ENCODE measurements at places on chromosomes 7 and 10.

GRCh38 chr7:3961857-3962503 is 660.9 kb downstream of the SDK1 start:
- no peak for DNase-seq

DNA sequence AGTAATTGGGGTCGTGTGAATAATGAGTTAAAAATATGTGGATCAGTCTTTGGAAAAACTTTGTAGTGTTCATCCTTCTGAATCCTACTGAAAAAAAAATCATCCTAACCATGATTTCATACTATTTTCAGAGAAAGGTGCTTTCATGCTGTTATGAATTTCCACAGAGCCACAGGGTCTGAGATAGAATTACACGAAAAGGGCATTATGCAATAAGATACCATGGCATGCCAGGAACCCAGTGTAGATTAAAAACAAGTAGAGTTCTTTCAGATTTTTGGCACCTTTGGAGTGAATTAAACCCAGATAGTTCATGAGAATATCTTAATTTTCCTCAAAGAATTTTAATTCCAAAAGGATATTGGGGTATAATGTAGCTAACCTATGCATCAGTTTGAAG is 47.5 kb upstream of the AGMO start:
- DNase-seq, result no peak

- DNase-seq, result peak; percentile 66
Observed at GRCh38 chr10:78516236-78516635, 482.6 kb downstream of the RPS24 start.

GRCh38 chr7:15845868-15846267 is 159.4 kb upstream of the MEOX2 start:
- no peak for DNase-seq

DNA sequence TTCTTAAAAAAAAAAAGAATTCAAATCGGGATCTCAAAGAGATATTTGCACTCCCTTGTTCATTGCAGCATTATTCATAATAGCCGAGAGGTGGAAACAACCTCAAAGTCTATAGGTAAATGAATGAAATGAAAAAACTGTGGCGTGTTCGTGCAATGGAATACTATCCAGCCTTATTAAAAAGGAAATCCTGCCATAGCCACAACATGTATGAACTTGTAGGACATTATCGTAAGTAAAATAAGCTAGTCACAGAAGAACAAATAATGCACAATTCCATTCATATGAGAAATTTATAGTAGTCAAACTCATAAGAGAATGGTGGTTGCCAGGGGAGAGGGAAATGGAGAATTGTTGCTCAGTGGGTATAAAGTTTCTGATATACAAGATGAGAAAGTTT is 37.9 kb downstream of the GRK5 start:
- DNase-seq, result no peak

DNA sequence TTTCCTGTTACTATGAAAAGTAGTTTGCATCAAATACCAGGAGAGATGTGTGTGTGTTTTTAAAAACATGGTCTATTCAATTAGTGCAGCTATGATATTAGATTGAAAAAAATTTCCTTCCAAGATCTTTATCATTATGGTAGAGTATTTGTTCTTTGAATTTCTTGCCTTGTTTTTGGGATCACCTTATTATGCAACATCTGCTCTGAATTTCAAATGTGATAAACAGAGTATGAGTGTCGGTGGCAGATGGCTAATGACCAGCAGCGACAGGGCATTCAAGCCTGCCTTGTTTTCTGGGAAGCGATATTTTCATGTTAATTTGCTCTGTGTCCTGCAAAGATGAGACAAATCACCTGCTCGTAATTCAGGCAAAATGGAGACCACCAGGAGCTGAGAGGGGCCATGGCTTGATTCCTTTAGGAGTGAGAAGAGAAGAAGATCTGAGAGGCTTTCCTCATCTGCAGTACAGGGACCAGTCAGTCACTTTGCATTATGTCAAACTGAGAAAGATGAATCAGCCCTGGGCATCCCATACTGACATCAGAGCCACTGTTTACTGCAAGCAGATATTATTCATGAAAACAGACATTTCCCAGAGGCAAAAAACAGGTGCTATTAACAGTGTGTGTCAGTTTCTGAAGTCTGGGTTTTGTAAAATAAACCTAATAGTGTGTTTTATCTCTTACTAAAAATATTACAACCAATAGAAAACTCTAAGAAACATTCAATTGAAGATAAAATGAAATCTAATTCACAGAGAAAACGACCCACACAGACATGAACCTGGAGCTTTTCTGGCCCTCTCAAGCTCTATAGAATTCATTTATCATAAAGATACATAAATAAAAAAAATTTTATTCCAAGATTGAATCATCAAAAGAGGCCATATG is 67.6 kb downstream of the CDK6 start:
- no peak for DNase-seq

- no peak for DNase-seq
Observed at GRCh38 chr10:17023386-17024298, 106.0 kb downstream of the CUBN start.

DNA sequence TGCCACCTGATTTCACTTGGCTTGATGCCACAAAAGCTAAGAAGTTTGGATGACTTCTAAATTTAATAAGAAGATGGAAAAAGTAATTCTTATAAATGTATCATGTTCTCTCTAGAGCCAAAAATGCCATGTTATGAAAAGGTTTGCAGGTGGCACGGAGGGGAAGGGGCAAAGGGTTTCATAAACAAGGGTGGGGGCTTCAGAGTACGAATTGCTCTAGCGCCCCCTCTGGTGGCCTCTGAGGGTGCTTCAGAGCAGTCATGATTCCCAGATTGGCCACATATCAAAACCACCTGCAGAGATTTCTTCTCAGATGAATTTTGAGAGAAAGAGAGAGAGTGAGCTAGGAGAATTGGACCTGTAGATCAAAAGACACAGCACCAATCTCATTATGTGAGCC is 208.6 kb upstream of the YAE1 start:
- DNase-seq, result no peak

DNA sequence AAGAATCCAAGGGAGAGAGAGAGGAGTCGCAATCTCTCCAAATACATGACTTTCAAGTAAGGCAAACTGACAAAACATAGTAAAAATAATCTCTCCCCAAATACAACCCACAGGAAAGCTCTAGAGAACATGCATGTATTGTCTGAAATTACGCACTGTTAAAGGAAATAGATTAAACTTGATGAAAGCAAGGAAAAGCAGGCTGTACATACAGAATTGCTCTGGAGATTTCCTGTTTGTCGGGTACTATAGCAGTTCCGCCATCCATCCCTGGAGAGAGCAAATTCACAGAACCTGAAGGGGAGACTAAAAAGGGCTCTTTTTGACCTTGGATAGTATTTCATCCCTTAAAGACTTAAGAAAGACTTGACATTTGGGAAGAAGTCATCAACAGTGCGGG is 170.2 kb upstream of the BET1 start:
- DNase-seq, result no peak

- no peak for DNase-seq
Observed at GRCh38 chr7:23346316-23346715, 47.2 kb downstream of the MALSU1 start.

- DNase-seq, result no peak
Observed at GRCh38 chr7:120039138-120039537, 233.8 kb upstream of the KCND2 start.

- no peak for DNase-seq
Observed at GRCh38 chr7:830069-830468, 2.2 kb upstream of the SUN1 start.

GRCh38 chr10:103506061-103506460 is 12.6 kb downstream of the NEURL1 start:
- DNase-seq, result peak; percentile 67

DNA sequence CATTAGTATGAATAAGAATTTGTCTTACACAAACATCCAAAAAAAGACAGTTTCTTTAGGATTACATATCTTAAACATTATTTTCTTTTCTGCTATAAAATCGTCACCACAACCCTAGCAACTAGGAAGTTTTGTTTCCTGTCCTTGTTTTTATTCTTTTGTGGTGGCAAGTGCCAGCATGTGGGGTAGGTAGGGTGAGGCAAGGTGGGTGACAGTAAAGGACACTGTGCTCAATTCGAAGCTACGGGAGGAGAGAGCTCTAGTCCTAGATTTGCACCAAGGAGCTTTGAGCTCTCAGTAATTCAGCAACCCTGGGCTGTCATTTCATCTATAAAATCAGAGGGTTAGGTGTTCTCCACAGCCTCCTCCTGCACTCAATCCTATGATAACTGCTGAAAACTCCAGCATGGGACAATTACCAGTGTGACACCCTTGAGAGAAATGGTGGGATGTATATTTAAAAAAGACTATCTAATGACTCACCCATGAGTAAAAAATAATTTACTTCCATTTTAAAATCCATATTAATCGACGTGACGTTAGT is 187.1 kb downstream of the FAM107B start:
- no peak for DNase-seq

- no peak for DNase-seq
Observed at GRCh38 chr10:22054961-22055360, 51.4 kb upstream of the DNAJC1 start.

DNA sequence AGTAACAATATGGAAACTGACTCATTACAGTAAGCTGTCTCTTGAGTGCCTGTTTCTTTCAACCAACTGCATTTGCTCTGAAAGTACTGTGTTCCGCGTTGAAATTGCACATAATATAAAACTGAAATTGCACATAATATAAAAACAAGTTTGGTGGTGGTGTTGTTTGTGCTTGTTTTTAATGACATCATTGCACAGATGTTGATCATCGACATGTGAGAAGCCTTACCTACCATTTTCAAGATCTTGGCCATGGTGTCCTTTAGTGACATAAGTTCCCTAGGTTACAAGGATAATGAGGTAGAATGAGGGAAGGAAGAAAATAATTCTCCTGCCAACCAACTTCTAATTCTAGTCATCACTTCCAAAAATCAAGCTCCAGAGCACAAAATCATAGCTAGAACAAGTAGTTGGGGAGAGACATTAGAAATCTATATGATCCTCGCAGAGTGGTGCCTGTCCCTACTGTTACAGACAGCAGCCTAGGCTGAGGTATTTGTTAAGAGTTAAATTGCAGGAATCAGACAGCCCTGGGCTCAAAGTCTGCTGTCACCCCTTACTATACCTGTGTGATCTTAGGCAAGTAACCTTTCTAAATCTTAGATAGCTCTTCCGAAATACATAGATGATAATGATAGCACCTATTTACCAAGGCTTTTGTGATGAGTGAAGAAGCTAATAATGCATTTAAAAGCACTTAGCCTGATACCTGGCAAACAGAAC is 29.3 kb downstream of the DOCK4 start:
- DNase-seq, result no peak

DNA sequence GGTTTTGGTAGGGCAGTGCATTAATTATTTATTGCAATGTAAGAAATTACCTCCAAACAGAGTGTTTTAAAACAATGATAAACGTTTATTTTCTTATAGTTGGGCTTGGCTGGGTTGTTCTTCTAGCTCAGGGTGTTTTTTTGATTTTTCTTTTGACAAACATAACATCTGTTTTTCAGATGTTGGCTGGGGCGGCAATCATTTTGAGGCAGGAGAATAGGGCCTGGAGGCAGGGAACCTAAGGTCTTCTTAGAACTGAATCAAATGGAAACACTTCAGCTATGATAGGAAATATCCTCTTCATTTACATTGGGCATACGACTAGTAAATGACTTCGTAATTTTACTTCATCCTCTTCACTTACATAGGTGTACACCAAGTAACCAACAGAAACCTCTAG is 47.4 kb upstream of the NAMPT start:
- no peak for DNase-seq

DNA sequence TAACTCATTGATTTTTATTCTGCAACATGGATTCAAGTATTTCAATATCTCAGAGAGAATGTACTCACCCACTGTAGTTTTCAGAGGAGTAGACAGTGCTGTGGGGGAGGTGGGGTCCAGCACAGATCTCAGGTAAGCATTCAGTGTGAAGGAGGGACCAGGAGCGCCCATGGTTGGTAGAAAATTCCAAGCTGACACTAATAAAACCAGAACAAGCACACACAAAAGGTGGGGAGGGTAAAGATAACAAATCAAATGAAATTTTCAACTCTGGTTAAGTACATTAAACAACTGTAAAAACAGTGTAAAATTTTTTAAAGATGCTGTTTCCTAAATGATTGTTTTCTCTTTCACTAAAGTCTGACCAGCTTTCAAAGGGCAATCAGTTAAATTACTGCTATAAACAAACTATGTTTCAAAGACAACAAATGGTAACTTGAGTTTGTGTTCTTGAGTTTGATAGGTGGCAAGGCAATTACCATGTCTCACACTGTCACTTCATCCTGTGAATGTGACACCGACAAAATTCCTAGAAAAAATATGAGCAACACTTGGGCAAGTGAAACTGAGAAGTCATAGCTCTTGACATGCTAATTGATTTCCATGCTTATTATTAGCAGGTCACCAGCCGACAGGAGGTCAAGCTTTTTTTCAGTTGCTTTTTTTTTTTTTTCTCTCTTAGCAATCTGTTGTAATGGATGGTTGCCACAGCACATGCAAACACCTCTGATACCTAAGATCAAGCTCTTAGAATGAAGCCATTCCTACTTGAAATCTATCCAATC is 205.8 kb upstream of the SLC26A5 start:
- no peak for DNase-seq

- no peak for DNase-seq
Observed at GRCh38 chr7:148921189-148921588, 37.1 kb upstream of the EZH2 start.

- no peak for DNase-seq
Observed at GRCh38 chr7:43364391-43364790, 218.5 kb upstream of the STK17A start.

DNA sequence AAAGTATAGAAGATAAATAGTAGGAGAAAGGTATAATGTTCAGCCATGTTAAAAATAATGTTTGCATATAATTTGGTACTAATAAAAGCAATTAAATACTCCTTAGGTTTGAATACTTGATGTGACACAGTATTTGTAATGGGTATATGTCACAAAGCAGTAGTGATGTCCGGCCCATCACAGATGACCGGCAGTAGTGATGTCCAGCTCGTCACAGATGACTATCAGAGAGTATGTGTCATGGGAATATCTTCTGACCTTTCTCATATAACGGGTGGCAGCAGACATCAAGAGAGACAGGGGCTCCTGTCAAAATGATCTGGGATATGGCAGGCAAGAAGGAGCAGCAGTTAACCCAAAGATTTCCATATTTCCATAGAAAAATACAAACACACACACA is 477.4 kb upstream of the KLF6 start:
- no peak for DNase-seq

GRCh38 chr7:101108330-101108857 is 18.5 kb upstream of the SERPINE1 start:
- no peak for DNase-seq

DNA sequence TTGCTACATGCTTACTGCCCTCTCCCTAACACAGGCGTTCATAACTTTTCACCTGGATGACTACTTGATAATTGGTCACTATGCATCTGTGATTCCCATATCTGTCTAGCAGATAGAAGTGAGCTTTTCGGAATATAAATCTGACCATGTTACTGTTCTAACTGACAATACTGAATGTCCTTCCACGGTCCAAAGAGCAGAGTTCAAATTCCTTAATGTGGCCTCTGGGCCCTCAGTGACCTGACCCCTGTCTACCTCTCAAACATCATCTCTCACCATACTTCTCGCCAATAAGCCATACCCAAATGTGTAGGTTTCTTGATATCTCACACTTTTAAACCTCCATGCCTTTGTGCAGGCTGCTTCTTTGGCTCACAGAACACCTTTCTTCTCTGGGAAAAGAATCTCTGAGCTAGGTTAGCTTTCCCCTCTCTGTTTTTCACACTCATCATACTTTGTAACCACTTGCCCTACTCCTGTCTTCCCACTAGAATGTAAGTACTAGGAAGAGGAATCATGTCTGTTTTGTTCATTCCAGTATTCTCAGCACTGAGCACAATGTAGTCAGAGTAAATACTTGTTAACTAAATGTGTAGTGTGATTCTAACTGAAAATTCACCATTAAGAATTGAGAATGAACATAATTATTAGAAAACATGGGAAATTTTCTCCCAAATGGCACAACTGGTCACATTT is 39.2 kb upstream of the LRRC17 start:
- no peak for DNase-seq

All from coronary artery (tissue), 2 donors.